ENCODE measurements at places on chromosomes 3 and 15.

DNA sequence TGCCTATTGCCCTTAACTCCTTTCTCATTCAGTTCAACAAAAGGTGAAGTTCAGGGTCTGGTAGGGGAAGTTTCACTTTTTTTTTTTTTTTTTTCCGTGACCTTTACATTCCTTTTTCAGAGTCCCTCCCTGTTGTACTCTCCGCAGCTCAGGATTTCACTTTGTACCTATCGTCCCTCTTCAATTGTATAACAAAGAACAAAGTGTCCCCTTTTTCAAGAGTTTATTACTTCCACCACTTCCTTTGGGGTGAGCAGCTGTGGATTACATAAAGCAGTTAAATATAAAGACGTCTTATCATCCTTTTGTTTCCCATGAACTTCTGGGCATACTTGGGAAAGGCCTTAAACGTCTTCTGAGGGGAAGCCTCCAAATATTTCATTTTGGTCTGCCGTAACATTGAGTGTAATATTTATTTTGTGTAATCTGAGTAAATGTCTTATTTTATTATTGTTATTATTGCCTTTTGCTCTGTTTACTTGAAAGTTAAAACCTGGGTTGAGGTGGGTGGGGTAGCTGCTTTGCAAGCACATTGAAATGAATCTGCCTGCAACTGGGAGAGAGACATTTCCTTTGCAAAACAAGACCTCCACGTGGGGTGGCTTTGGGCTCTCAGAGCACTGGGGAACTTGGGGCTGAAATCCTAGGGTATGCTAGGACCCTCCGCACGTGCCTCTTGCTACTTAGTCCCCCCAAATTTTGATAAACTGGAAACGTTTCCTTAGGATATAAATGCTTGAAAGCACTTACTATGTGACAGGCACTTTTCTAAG, 169.4 kb downstream of the MCTP2 start:
- DNase-seq, result no peak

GRCh38 chr15:69763831-69764230, 311.2 kb downstream of the RPLP1 start:
- no peak for DNase-seq

GRCh38 chr3:16448639-16449070, 64.8 kb downstream of the RFTN1 start:
- peak; percentile 71 for DNase-seq

DNA sequence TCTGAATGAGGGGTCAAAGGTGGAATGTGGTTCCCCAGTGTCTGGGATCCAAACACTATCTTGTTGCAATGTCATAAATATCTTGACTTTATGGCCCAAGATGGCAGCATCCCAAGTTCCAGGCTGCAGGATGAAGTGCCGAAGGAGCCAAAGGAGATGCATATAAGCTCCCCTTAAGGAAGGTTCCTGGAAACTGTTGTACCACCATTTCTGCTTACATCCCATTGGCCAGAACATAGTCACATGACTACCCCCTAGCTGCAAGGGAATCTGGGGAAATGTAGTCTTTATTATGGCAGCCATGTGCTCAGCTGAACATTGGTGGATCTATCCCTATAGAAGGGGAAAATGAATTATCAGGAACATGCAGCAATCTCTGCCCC, 54.3 kb downstream of the BDH1 start:
- no peak for DNase-seq

DNA sequence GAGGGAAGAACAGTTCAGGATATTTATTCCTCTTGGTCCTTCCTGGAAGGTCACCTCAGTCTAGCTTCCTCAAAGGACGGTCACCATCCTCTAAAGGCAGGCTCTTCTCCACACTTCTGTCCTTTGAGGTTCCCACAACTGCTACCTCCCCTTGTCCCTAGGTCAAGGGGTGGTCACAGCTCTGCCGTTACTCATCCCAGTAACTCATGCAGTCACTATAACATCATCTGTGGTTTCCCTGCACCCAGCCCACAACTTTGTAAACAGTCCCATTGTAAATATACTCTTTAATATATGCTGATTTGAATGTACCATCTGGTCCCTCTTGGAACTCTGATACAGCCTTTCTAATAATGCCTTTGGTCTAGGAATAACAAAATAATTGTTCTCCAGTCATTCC, 887.4 kb downstream of the FHIT start:
- DNase-seq, result no peak

GRCh38 chr3:55244247-55244646, 242.9 kb downstream of the WNT5A start:
- DNase-seq, result no peak

DNA sequence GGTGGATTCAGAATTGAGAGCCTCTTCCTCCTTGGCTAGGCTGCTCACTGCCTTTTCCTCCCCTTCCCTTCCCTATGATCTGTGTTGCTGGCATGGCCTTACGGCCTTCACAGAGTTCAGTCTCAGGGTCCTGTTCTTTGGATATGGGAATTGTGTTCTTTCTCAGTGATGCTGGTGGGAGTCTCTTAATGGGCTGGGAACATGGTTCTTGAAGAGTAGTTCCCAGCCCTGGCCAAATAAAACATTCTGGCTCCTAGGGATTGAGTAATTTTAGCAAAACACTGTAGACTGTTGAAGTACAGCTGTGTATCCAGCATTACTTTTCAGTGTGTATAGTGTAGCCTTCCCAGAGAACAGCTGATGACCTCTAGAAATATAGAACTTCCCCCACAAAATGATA, 22.6 kb upstream of the FILIP1L start:
- DNase-seq, result no peak

DNA sequence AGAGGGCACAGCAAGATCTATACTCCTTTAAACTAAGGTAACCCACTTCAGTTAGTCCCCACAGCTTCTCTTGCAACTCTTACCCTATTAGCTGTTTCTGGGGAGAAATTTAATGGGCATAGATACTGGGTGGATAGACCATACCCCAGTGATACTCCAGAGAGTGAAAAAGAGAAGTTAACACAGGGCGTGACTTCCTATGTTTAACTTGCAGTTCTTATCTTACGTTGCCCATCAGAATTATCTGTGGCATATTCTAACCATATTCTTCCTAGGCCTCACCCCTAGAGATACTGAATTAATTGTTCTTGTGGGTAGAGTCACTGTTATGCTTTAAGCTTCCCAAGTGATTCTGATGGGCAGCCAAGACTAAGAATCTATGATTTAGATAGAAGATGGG, 485.4 kb upstream of the TPRG1 start:
- no peak for DNase-seq

GRCh38 chr3:111326144-111326995, 215.6 kb upstream of the CD96 start:
- no peak for DNase-seq

- no peak for DNase-seq
These were observed 30.9 kb downstream of the VIPR1 start for GRCh38 chr3:42533161-42533897.

Measured in activated T-cell treated with anti-CD3 and anti-CD28 coated beads, Interleukin-2, amount 50 U/mL, for 48 hours (primary cell).